Transverse colon (tissue), 4 donors: ENCODE measurements at places on chromosomes 6 and 20. TPM values are rescaled to one million over a fixed set of nuclear protein-coding genes. Genes with fewer than 3 reads are reported as not detected.

OSTM1 gene
- 62.9 TPM for total RNA-seq

SLC17A2 gene
- total RNA-seq = not detected

HCRTR2 gene
- total RNA-seq = not detected

PARD6B gene
- total RNA-seq = 18.0 TPM

SYCP2 gene
- 1.1 TPM for total RNA-seq

BANF2 gene
- not detected for total RNA-seq

SLCO4A1 gene
- total RNA-seq = 85.3 TPM

CFAP61 gene
- not detected for total RNA-seq

PNLDC1 gene
- not detected for total RNA-seq

KAT14 gene
- 30.6 TPM for total RNA-seq

KIZ gene
- total RNA-seq = 38.3 TPM

GRCh38 chr6:40930045-40930444 is 109.0 kb downstream of the UNC5CL start:
- DNase-seq = no peak

- no peak for DNase-seq
Observed at GRCh38 chr6:6704103-6705060, 115.9 kb downstream of the LY86 start.

DNA sequence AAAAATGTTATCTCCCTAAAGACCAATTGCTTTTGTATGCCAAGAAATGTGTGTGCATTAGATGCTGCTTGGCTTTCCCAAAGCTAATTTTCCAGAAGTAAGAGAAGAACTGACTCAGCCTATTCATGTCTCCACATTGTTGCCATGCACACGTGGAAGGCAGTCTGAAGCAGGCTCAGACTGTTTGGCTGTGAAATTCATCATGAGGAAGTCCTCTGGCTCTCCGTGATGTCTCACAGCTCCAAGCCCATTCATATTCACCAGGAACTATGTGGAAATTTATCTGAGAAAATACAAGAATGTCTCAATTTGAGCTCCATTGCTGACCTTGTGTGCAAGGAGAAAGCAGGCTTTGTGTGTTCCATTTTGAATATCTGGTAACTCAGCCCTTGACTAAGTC is 1022.2 kb upstream of the GJE1 start:
- no peak for DNase-seq

- DNase-seq = peak; percentile 56
Observed at GRCh38 chr6:35552285-35552917, 39.7 kb upstream of the TULP1 start.

GRCh38 chr6:43629505-43630300 is 639 bp upstream of the GTPBP2 start:
- peak; percentile 97 for DNase-seq

GRCh38 chr6:139529420-139529819 is 155.0 kb upstream of the CITED2 start:
- no peak for DNase-seq

DNA sequence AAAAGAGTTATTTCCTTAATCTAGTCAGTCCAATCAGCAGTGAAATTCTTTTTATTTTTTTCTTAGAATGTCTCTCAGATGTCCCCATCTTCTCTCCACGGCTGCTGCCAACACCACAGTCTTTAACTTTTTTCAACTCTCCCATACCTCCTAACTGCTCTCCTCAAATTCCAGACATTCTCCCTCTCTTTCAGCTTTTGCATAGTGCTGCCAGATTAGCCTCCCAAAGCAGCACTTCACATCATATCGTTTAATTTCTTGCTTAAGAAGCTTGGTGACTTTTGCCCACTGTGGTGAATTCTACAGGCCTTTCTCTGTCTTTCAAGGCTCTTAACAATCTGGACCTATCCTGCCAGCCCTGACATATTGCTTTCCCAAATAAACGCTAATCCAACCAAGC is 233.4 kb downstream of the UST start:
- DNase-seq = no peak

GRCh38 chr6:62129127-62129526 is 156.9 kb downstream of the KHDRBS2 start:
- no peak for DNase-seq

DNA sequence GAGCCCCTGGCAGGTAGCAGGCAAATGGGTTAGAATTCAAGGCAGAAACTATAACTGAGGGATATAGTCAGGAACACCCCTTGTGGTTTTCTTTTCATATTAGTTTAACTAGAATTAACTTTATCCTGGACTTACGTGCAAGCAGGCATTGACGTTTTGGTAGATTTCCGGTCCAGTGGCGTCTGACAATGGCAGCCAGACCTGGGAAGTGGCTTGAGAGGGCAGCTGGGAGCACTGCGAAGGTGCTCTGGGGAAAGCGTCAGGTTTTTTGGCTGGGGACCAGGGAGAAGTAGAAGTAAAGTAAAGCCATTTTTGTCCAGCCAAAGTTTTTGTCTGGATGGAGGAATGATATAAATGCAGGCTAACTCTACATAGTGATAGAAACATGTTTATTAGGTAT is 8.4 kb upstream of the ACSS1 start:
- peak; percentile 7 for DNase-seq

DNA sequence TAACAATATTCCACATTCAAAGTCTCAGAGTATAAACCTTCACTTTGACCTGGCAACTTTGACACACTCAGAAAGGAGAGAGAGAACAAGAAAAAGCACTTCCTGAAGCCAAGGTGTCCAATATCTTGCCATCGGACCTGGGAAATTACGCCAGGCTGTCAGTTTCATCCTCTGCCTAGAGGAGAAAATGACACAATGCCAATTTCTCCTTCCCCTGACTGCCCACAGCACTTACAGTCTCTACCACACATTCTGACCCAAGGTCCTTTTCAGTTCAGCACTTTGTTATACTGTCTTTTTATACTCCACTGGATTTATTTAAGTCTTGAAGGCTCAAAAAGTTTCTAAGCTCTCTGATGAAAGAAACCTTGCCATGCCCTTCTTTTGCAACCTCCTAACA is 250.4 kb downstream of the GMPR start:
- DNase-seq = no peak

DNA sequence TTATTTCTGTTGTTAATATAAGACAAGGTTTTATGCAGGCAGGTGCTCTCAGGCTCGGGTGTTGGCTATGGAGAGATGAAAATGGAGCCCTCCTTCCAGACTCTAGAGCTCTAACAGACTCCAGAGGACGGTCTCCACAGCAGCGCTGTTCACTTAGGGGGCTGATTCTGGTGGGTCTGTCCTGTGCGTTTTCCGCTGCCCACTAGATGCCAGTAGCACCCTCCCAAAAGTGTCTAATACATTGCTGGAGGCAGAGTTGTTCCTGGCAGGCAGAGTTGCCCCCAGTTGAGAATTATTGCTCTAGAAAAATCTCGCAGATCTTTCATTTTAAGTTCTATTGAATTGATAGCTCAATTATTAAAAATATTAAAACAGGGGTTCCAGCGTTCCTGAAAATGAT is 109.9 kb downstream of the MAP3K4 start:
- DNase-seq = no peak

GRCh38 chr20:19257865-19258264 is 45.4 kb downstream of the SLC24A3 start:
- no peak for DNase-seq

GRCh38 chr6:112951829-112952228 is 604.7 kb downstream of the RFPL4B start:
- DNase-seq = no peak

DNA sequence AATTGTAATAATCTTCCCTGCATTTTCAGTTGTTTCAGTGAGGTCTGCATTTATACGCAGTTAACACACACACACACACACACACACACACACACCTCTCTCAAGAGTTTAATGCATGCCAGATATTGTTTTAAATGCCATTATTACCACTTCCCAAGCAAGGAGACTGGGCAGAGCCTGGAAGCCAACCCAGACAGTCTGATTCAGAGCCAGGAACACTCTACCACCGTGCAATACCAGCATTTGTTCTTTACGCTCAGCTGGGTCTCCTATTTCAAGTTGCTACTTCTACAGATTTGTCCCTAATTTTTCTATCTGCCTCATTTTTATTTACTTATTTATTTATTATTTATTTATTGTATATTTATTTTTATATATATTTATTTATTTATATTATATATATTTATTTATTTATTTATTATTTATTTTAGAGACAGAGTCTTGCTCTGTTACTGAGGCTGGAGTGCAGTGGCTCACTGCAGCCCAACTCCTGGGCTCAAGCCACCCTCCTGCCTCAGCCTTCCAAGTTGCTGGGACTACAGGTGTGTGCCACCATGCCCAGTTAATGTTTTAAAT is 68.4 kb downstream of the PCSK2 start:
- DNase-seq = no peak

- peak; percentile 59 for DNase-seq
Observed at GRCh38 chr20:10111139-10111958, 76.6 kb downstream of the ANKEF1 start.

DNA sequence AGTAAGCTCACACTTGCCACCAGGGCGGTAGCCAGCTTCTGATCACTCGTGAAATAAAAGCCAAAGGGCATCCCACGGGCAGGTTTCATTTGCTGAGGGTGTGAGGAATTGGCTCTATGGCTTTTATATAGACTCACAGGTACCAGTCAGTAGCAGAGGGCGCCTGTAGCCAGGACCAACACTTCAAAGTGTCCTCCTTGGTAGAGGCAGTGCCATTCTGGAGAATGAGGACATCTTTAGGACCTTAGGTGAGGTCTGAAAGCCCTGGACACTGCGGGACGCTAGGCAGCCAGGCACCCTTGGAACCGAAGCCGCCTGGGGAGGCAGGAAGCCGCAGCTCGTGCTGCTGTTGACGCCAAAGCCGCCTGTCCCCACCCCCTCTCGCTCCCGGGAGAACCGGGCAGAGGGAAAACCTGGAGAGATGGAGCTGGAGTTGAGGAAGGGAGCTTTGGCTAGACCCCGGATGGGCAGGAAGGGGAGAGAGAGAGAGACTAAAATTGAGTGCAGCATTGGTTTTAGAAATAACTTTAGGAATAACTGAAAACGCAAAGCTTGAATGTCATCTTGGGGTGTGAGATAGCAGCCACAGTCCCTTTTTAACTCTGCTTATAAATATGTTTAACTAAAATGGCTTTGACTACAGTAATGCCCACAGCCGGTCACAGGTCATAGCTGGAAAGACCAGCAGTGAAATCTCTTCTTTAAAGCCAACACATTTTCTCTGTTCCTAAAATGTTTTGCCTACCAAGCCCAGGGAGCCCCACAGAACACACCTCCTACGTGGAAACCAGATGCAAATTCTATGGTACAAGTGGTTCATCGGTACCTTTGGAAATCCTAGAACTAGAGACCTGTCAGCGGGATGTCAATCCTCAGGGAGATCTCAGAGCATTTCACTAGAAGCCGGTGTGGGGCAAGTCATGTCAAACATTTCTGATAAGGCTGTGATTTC is 128.5 kb upstream of the CDYL start:
- DNase-seq = peak; percentile 80

- no peak for DNase-seq
Observed at GRCh38 chr20:13930281-13930680, 60.1 kb downstream of the SEL1L2 start.
